ENCODE measurements at places on chromosomes 3 and 15.

- DNase-seq: no peak
These were observed 4.3 kb downstream of the MINDY2 start for GRCh38 chr15:58775402-58775801.

GRCh38 chr15:41408234-41408641 is 5.9 kb upstream of the NDUFAF1 start:
- no peak for DNase-seq

DNA sequence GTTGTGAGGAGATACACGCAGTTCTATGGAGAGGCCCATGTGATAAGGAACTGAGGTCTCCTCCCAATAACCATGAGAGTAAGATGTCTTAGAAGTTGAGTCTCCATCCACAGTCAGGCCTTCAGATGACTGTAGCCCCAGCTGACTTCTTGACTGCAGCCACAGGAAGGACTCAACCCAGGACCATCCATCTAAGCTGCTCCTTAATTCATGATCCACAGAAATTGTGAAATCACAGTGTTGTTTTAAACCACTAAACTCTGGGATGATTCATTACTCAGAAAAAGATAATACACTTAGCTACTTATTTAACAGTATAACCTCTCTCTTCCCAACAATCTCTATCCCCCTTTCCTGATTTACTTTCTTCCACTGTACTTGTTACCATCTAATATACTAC is 173.3 kb downstream of the ALDH1A2 start:
- no peak for DNase-seq

GRCh38 chr3:188901671-188902287 is 270.0 kb upstream of the TPRG1 start:
- DNase-seq: no peak

DNA sequence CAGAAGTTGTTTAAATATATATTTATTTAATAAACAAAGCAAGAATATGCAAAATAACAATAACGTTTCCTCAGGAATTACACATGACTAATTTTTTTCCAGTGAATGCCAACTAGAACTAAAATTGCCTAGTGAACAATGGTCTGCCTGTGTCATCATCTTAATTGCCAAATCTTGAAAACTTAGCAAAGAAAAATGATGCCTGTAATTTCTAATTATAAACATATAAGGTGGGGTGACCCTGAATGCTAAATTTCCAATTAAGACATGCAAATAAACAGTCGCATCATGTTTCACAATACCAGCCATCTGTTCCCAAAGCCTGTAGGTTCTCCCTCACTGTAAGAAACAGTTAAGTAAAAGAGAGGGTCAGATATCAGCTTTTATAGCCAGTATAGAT is 67.6 kb upstream of the PLCL2 start:
- DNase-seq: no peak

- peak; percentile 27 for DNase-seq
These were observed 28.4 kb upstream of the EPHB3 start for GRCh38 chr3:184532940-184533732.

- DNase-seq: peak; percentile 79
These were observed 8.0 kb downstream of the CHD2 start for GRCh38 chr15:92907896-92908712.

GRCh38 chr3:42419563-42419962 is 9.2 kb upstream of the LYZL4 start:
- no peak for DNase-seq

GRCh38 chr15:91104111-91104510 is 4.1 kb downstream of the SV2B start:
- DNase-seq: peak; percentile 88

DNA sequence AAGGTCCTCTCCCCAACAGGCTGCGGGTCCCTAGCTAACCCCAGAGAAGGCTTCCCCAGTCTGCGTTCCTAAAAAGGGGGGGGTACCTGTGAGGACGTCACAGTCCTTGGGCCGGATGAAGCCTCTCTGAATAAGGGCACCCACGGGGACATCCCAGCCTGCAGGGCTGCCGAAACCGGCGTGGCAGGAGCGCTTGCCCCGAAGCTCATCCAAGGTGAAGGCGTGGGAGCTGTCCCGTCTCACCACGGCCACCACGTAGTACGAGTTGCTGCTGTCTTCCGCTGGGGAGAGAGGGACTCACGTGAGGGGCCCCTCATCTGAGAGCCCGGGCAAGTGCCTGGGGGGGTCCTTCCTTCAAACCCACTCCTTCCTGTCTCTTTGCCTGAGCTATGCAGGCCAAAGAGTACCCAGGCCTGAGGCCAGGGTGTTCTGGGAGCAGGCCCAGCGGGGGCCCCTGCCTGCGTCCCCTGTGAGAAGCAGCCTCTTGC is 20.0 kb downstream of the MELTF start:
- no peak for DNase-seq

- DNase-seq: no peak
These were observed 10.8 kb upstream of the ANPEP start for GRCh38 chr15:89825271-89825940.

GRCh38 chr3:48747015-48747615 is 30.1 kb upstream of the IP6K2 start:
- peak; percentile 86 for DNase-seq

GRCh38 chr3:132486099-132486498 is 68.8 kb downstream of the DNAJC13 start:
- no peak for DNase-seq

DNA sequence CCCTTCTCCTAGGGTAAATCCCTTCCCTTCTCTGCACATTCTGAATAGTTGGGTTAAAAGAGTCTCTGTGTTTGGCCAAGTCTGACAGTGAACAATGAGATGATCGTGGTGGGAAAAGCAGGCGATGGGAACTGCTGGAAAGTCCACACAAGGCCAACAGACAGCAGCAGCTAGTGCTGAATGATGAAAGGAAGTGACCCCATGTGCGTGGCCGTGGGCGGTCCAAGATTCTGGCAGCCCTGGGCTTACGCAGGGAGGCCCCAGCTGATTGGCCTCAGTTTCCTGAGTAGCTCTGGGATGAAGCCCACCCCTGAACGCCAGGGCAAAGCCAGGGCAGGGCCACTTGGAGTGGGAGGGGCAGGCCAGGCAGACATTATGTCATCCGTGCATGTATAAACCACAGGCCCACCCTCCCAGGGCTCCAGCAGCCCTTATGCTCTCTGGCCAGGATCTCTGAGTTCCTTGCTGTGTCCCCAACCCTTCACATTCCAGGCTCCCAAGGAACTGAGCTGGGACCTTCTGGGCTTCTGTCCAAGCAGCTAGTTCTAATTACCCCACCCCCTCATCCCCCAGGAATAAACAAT is 57.8 kb downstream of the CDC25A start:
- DNase-seq: peak; percentile 60

- DNase-seq: no peak
These were observed 1.4 kb downstream of the DNAJA4 start for GRCh38 chr15:78265752-78266224.

DNA sequence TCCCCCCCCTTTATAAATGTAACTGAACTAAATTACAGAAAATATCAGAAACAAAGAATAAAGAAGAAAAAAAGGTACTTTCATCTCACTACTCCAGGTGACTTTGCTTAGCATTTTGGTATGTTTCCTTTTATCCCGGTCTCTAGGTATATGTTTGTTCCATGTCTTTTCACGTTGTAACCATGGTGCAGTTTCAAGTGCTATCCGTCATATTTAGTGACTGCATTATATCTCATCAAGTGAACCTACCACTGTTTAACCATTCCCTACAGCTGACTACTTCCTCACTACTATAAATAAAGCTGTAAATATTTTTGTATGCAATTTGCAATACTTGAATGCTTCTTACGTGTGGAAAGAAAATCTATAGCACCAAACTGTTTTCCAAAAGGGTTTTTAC is 2.2 kb downstream of the BTBD1 start:
- no peak for DNase-seq

DNA sequence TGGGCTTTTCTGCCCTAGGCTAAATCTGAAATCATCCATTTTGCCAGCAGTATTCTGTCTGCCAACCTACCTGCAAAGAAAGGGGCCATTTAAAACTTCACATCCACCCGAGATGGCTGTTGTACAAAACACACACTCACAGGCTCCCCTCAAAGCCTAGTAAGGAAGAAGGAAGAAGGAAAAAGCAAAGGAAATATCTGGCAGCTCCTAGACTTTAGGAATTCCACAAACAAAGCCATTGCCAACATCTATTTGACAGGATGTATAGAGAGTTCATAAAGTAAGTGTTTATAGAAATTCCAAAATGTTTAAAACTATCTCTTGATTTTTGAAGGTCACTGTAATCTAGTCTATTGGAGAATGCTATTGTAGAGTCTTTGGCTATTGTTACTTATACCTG is 91.9 kb upstream of the THBS1 start:
- DNase-seq: no peak

DNA sequence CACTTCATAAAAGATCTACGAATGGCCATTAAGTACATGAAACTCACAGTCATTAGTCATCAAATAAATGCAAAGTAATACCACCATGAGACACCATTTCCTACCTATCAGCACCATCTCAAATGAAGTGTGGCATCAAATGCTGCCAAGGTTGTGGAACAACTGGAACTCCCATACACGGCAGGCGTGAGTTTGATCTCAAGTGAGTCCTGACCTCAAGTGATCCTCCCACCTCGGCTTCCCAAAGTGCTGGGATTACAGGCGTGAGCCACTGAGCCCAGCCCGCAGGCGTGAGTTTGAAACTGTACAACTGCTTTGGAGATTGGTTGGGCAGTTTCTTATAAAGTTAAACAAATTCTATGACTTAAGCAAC is 28.8 kb upstream of the HDAC11 start:
- no peak for DNase-seq

DNA sequence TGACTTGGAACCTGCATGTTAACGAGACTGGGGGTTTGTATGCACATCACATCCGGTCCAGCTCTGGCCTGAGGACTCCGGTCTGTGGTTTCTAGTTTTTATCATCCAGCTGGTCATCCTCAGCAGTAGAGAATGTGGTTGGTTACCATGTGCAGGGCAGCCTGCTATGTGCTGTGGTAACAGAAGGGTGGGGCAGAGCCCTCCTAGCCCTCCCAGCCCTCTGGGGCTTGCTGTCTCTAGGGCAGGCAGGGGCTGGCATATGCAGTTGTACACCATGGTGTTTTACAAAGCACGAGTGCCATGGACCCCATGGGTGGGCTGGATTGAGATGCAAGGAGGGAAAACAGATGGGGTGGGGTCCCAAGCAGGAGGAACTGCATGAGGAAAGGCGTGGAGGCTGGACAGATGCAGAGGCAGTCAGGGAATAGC is 70.2 kb downstream of the APBA2 start:
- no peak for DNase-seq

DNA sequence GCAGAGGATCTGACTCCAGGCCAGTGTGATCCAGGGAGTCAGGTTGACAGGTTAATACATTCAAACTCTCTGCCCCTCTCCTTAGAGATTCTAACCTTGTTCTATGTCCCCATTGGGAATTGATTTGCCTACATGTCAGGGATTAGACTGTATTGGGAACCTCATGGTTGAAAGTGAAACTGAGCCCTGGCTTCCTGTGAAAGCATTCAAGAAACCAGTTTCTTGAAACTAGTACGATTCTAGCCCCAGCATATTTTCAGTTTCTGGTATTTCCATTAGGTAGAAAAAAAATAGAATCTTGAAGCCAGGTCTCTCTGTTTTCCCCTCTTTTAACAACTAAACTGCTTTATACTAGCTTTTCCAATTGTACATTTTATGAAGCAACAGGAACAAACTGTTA is 140.4 kb upstream of the ABI3BP start:
- no peak for DNase-seq

DNA sequence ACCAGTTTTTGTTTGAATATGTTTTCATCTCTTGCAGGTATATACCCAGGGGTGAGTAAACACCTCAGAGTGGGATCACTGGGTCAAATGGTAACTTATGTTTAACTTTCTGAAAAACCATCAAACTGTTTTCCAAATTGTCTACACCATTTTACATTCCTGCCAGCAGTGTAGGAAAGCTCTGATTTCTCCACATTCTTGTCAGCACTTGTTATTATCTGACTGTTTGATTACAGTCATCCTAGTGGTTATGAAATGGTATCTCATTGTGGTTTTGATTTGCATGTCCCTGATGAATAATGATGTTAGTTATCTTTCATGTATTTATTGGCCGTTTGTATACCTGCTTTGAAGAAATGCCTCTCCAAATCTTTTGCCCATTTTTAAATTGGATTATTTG is 13.8 kb downstream of the FSD2 start:
- no peak for DNase-seq

DNA sequence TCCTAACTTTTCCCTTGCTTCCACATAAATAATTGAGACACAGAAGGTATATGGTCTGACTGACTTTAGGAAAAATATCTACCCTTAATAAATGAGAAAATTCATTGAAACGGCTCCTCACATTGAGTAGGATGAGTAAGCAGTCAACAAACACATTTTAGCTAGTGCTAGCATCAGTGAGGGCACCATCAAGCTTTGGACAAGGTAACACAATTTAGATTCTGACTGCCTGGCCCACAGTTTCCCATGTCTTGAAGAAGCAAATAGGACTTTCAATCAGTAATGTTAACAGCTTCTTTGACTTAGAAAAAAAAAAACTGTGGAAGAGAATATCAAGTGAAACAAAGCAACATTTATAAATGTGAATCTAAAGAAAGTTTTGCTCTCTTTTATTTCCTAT is 70.1 kb upstream of the MBNL1 start:
- peak; percentile 20 for DNase-seq

GRCh38 chr15:28885630-28886430 is at the start of gene APBA2:
Gene APBA2 (plus strand): TSS chr15:28885974. CDS start chr15:29053885, 167,911 bp downstream.
- peak; percentile 47 for DNase-seq

- no peak for DNase-seq
These were observed 58.2 kb downstream of the FMN1 start for GRCh38 chr15:33136353-33136752.

DNA sequence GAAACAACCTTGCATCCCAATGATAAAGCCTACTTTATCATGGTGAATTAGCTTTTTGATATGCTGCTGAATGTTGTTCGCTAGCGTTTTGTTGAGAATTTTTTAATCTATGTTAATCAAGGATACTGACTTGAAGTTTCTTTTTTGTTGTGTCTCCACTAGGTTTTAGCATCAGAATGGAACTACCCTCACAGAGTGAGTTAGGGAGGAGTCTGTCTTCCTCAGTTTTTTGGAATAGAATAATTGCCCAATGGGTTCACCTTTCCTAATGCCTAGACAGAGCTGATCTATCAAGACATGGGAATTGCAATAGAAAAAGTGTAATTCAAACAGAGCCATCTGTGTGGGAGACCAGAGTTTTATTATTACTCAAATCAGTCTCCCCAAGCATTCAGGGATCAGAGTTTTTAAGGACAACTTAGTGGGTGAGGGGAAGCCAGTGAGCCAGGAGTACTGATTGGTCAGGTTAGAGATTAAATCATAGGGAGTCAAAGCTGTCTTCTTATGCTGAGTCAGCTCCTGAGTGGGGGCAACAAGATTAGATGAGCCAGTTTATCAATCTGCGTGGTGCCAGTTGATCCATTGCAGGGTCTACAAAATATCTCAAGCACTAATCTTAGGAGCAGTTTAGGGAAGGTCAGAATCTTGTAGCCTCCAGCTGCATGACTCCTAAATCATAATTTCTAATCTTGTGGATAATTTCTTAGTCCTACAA is 237.4 kb upstream of the PPP2R3A start:
- DNase-seq: no peak

DNA sequence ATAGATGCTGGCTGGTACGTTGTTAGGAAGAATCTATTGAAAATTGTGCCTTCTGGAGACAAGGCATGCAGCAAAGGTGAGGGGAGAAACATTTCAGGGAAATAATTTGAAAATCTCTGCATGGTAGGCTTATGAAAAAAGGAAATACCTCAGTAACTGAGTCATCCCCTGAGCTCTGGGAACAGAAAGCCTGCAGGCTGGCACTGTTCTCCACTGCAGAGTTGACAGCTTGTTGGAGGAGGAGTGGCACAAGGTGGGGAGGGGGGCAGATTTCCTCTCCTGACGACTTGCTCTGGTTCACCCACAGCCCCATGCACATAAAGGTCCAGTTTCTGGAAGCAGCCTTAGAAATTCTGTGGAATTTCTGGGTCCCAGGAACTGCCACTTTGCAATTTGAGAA is 179.4 kb downstream of the ABHD5 start:
- DNase-seq: peak; percentile 56
